ENCODE measurements at places on chromosomes 13 and 19.

- no peak for DNase-seq
Measured at GRCh38 chr19:6680141-6680540, 10.2 kb upstream of the TNFSF14 start.

GRCh38 chr13:78632996-78633395 lies 26.0 kb downstream of the OBI1 start:
- no peak for DNase-seq

GRCh38 chr13:33188093-33188882 lies 97.3 kb downstream of the STARD13 start:
- no peak for DNase-seq

DNA sequence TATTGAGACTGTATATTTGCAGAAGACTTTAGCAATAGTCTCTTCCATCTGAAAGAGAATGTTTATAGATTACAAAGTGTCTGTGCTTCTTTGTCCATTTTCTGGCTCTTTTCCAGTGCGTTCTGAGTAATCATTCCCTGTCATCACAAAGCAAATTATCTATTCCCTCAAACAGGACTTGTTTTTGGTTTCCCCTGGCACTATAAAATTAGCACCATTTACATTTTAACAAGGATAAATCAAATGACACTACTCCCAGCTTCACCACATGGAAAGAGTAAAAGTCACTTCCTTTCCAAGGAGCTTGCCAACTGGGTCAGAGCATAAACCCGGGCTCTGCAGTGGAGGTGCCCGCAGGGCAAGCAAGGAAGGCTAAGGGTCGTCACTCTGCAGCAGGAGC lies 88.1 kb downstream of the SHISA2 start:
- no peak for DNase-seq

DNA sequence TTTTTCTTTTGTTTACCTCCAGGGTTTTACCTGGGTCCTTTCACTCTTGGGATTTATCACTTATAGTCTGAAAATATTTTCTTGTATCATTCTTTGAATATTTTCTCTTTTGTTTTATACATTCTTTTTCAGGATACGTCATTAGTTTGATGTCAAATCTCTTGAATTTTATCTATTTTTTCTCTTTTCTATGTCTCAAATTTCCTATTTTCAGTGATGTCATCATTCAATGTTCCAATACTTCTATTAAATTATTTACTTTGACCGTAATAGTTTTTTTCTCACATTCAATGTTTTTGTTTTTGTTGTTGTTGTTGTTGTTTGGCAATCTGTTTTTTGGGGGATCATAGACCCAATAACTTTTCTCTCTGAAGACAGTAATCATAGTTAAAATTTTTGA lies 83.5 kb downstream of the PRR20E start:
- DNase-seq = no peak

DNA sequence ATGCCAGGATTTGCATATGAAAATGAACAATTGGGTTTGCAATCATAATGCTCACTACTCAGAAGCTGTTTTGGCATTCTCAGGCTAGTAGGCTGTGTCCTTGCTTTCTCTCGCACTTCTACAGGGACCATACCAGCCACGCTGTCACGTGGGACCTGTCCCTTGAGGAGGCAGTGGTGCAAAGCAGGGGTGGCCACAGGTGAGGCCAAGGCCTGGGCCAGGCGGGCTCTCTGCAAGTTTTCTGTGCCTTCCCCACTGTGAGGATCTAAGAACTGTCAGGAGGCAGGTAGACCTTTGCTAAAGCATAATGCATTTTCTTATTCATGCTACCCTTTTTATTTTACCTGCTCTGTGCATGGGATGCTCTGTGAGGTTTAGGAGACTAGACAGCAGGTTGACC lies 89.4 kb upstream of the IRS2 start:
- no peak for DNase-seq

DNA sequence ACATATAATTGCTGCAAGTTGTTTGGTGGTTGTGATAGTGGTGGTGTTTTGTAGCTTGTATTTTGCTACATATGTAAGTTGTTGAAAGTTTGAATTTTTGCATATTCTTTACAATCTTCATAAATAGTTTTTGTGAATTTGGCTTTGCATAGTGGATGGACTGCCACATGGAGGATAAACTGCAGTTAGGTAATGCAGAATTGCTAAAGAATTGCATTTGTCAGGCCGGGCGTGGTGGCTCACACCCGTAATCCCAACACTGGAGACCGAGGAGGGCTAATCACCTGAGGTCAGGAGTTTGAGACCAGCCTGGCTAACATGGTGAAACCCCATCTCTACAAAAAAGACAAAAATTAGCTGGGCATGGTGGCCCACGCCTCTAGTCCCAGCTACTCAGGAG lies 111.9 kb downstream of the ZAR1L start:
- no peak for DNase-seq

DNA sequence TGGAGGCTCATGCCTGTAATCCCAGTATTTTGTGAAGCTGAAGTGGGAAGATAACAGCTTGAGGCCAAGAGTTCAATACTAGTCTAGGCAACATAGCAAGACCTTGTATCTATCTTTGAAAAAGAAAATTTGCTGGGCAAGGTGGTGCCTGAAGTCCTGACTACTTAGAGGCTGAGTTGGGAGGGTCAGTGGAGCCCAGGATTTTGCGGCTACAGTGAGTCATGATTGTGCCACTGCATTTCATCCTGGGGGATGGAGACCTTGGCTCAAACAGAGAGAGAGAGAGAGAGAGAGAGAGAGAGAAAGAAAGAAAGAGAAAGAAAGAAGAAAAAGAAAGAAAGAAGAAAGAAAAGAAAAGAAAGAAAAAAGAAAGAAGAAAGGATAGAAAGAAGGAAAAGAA lies 1872.3 kb upstream of the PCDH20 start:
- no peak for DNase-seq

DNA sequence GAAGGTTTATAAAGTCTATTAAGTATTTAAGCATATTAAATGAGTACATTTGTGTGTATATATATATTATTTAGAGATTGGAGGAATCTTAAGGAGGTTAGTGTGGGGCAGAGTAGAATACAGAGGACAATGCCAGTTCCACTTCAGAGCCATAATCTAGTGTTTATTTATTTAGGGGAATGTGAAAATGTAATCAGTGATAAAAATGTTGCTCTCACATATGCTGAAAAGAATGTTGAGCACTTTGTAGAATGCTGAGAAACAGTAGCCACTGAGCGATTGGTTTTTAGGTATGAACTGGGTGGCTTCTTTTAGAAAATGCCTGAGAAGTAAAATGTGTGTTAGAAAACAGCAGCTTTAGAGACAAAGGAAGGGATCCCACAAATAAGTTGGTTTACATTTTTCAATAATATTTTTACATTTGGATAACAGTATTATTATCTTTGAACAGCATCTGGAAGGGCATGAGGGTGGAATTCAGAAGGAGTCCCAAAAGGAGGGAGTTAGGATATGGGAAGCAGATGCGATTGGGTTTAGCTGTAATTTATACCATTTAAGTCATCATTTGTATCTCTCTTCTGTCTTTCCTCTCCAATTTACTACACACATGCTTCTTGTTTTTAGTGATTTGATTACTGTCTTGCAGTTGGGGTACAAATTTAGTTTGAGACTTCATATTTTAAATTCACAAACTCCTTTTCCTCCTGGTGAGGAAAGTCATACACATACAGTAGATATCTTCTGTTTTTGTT lies 68.6 kb downstream of the NDFIP2 start:
- DNase-seq = no peak

- no peak for DNase-seq
Measured at GRCh38 chr13:40756042-40756441, 14.9 kb downstream of the MRPS31 start.

GRCh38 chr13:99991013-99991827 lies 9.6 kb downstream of the ZIC2 start:
- no peak for DNase-seq

- DNase-seq = peak; percentile 58
Measured at GRCh38 chr19:44747739-44748425, 626 bp upstream of the BCL3 start.

- DNase-seq = no peak
Measured at GRCh38 chr13:23652909-23653726, 82.9 kb downstream of the TNFRSF19 start.

DNA sequence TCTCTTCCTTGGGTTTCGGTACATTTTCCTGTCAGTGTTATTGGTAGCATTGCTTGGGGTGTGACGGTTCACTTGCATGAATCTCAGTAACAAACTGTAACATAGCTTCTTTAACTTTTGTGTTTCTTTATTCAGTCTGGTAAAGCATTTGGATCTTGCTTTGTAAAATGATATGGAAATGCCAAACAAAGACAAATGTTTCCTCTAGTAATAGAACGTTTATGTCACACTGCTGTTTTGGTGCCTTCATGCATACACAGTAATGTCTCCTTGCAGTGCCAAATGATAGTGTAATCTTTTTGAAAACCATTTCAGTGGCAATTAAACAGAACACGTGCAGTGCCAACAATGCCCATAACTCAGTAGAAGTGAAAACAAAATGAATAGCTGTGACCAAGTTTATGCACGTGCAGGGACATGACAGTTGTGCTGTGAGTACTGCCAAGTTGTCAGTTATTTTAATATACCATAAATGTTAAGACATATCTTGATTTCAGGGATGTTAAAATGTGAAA lies 110.8 kb downstream of the RXFP2 start:
- no peak for DNase-seq

DNA sequence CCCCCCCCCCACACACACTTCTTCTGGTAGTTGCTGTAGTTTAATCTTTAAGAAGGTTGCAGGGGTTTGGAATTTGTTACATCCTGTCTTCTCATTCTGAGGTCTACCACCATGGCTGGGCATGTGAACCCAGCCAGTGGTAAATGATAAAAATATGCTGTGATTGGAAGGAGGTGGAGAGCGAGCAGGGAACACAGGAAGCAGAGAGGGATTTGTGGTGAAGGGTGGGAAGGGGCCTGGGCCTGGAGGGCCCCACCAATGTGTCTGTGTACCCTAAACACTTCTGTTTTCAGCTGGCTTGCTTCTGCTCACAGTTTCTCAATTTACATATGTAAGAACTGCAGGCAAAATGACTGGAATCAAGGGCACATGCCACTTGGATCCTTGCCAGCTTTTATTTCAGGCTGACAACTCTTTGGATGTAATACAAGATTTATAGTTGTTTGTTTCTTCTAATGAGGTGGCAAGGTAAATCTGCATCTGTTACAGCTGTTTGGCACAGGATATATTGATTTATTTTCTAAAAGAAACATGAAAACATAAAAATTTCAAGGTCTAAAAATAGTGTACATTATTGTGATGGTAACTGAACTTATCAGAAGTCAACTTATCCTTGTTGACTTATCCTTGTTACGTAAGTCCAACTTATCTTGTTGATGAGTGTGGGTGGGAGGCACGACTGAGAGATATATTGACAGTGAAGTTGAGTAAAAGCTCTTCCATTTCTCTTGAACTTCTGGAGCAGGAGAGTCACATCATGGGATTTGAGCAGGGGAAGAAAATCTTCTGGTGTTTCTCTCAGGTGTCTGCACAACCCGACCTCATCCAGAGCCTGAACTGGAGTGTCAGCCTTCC lies 313.2 kb downstream of the SHISA2 start:
- DNase-seq = no peak

- no peak for DNase-seq
Measured at GRCh38 chr13:76027131-76027530, 391.0 kb downstream of the LMO7 start.

GRCh38 chr13:101915331-101915730 lies 462.9 kb downstream of the ITGBL1 start:
- no peak for DNase-seq

DNA sequence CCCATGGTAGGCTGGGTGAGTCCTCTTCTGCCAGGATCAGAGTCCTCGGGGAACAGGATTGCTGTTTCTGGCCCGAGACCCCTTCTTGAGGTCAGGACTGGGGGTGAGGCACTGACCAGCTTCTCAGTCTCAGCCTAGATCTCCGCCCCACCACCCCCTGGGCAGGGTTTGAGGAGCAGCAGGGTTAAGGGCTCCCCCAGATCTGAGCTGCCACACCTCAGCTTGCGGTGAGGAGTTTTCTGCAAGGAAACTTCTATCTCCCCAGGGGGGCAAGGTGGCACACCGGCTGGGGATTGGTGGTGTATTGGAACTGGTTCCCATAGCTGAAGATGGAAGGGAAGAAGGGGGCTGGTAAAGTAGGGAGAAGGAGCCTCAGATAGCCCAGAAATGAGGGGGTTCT lies 19.5 kb downstream of the CHST8 start:
- no peak for DNase-seq

GRCh38 chr13:33011828-33012470 lies 4.3 kb upstream of the KL start:
- DNase-seq = no peak

GRCh38 chr13:26660766-26661165 lies 99.8 kb downstream of the GPR12 start:
- DNase-seq = no peak

GRCh38 chr13:21336609-21337349 lies 122.3 kb downstream of the ZDHHC20 start:
- DNase-seq = no peak

DNA sequence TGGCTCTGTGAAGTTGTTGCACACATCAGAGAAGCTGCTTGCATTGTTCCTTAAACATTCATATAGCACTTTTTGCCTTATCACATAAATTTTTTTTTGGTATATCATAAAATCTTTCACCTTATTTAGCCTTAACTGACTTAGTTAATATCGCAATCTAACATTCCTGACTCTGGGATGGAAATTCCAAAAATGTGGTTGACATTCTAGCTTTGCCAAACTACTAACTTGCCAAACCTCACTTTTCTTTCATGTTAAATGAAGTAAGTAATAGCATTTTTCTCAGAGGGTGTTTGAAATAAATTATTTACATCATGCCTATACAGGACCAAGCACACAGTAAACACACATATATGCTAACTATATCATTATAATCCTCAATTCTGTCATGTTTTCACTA lies 736.9 kb upstream of the PCDH9 start:
- no peak for DNase-seq

GRCh38 chr19:50492303-50493052 lies 15.8 kb upstream of the GARIN5A start:
- DNase-seq = peak; percentile 32
